ENCODE measurements at places on chromosomes 6 and 20.
A peak's percentile ranks its signal among the peaks of the same experiment; 100 is the strongest.

DNA sequence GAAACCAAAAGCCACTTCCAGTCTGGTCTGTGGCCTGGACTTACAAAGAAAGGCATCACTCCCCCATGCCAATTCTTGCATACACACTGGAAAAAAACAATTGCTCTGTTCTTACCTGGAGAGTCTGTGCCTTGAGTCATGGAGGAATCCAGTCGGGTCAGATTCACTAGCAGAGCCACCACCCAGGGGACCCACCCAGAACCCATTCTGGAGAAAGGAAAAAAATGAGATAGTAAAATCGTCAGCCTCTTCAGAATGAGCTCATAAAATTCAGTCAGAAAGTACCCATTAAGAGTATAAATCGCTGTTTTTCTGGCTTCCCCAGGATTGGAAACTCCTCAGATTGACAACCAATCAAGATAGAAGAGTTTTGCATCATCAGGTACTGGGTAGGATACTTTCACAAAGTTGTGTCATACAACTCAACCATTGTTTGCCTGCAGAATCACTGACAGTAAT lies at the start of gene HLA-DOB:
HLA-DOB (minus strand) TSS at position 257 of the 459 bp plus-strand sequence; CDS start at position 206, 51 bp downstream.
- peak; percentile 43 for DNase-seq

DNA sequence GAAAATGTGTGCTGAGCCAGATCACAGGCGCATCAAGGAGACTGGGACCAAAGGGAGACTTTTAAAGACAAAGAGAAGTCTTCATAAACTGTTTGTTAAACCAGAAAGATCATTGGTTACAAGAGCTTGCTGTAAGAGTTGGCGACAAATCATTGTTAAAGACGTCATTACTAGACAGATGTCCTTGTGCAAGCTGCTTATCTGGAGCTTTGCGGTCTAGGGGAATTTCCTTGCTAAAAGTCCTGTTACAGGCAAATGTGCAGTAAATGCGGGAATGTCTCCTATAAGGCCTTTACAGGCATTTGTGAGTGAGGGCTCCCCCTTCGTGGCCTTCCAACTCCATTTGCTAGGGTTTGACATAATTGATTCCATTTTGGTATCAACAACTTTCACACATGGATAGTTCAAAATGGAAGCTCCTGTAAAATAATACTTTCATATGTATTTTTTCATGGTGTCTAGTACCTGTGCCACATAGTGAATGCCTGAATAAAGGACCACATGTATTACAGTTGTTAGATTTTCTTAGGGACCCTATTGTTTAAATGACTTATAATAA lies 362.4 kb downstream of the UTRN start:
- DNase-seq: no peak

GRCh38 chr6:111715321-111715720 lies 109.6 kb upstream of the TRAF3IP2 start:
- DNase-seq: no peak

- peak; percentile 59 for DNase-seq
Measured at GRCh38 chr20:33415948-33416347, 14.6 kb upstream of the CDK5RAP1 start.

DNA sequence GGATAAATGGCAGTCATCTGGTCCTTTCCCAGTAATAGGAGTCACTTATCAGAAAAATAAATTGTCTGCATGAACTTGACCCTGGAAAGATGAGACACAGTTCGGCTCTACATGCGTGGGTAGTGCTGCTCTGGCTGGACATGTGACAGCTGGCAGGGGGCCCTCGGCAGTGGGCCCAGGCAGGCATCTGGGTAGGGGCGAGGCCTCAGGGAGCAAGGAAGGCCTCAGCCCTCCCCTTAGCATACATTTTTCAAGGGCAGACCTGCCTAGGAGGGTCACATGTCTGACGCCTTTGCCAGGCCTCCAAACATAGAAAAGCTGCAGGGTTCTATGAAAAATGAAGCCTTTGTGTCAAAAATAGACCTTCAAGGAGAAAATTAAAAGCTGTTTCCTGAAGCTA lies 12.8 kb upstream of the ILRUN start:
- DNase-seq: peak; percentile 37

DNA sequence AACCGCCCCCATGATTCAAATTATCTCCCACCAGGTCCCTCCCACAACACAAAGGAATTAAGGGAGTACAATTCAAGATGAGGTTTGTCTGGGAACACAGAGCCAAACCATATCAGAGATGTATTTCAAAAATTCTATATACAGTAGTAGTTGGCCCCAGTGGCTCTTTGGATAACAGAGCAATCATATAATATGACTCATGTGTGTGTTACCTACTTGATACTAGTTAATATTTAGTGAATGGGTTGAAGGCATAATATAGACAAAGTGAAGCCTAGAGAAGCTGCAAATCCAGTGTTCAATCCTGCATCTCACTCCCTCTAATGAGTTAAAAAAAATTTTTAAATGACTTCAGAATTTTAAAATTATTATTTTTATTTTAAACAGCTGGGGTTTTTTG lies 43.2 kb downstream of the KAT14 start:
- DNase-seq: no peak

GRCh38 chr6:80142586-80142985 lies 36.1 kb downstream of the BCKDHB start:
- DNase-seq: no peak

- DNase-seq: no peak
Measured at GRCh38 chr6:110971468-110971867, 10.4 kb upstream of the RPF2 start.

GRCh38 chr6:123716506-123716905 lies 79.8 kb upstream of the TRDN start:
- no peak for DNase-seq

GRCh38 chr20:15756002-15756753 lies 817.1 kb downstream of the KIF16B start:
- DNase-seq: no peak

GRCh38 chr6:149261364-149262040 lies 56.0 kb upstream of the TAB2 start:
- no peak for DNase-seq

GRCh38 chr6:131823276-131823902 lies 15.6 kb downstream of the ENPP1 start:
- DNase-seq: no peak

GRCh38 chr6:1063671-1064355 lies 248.1 kb upstream of the FOXQ1 start:
- no peak for DNase-seq

GRCh38 chr6:34489207-34489805 lies 23.4 kb downstream of the PACSIN1 start:
- no peak for DNase-seq

GRCh38 chr6:111184827-111185532 lies 97.7 kb downstream of the SLC16A10 start:
- DNase-seq: no peak

GRCh38 chr20:52039790-52040189 lies 151.8 kb downstream of the ZFP64 start:
- DNase-seq: no peak

DNA sequence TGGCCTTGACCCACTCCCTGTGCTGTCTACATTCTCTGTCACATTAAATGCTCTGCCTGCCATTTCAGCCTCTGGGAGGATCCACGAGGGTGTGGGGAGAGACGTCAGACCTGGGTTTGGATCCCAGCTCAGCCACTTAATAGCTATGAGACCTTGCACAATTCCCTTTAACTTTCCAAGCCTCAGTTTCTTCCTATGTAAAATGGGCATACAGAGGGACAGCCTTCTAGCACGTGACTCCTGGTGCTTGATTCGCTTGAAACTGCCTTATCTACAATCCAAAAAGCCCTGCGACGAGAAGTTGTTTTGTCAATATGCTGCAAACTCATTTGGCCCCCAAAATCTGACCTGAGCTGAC lies 40.0 kb downstream of the TOX2 start:
- no peak for DNase-seq

GRCh38 chr6:64680446-64680845 lies 1026.6 kb downstream of the EYS start:
- no peak for DNase-seq

GRCh38 chr6:105167914-105168313 lies 11.9 kb downstream of the POPDC3 start:
- DNase-seq: no peak

DNA sequence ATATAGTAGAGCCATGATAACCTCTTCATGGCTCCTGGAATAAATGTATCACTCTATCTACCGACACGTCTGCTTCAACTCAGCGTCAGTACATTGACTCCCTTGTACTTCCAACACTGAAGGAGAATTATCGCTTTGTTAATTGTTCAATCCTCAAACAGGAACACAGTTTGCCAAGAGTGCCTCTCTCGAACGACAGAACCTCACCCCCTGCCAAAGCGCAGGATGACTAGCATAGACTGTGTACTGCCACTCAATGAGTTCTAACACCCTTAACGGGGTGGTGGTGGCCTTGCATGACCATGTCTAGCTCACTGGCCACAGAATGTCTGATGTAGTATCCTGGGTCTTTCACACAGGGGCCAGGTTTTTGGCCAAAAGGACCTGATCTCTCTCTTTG lies 81.4 kb upstream of the HEY2 start:
- DNase-seq: no peak

GRCh38 chr20:40945754-40946450 lies 82.7 kb upstream of the TOP1 start:
- DNase-seq: peak; percentile 17

- no peak for DNase-seq
Measured at GRCh38 chr20:26169506-26169905, 472.9 kb upstream of the ZNF337 start.

DNA sequence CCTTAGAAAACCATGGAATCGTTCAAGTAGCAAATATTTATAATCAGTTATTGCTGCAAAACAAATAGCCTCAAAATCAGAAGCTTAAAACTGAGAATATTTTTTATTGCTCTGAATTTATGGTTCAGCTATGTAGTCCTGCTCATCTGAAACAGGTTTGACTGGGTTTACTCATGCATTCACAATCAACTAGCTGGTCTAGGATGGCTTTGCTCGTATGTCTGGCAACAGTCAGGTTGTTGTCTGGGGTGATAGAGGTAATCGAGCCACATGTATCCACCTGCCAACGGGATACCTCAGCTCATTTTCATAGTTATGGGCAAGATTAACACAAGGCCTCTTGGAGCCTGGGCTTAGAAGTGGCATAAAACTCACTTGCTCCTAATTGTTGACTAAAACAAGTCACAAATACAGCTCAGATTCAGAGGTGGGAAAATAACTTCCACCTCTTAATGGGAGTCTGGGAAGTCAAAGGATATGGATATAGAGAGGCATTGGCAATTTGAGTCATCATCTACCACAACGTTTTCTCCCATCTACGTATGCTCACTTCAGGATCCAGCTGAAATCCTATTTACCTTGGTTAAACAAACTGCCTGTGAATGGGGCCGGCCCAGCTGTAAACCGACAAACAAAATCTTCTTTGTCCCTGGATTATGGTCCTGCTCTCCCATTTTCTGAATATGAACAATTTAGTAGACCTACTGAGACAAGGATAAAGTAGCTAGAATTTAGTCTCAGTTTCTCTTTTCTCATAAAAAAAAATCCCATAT lies 54.5 kb upstream of the TENT5A start:
- DNase-seq: no peak

DNA sequence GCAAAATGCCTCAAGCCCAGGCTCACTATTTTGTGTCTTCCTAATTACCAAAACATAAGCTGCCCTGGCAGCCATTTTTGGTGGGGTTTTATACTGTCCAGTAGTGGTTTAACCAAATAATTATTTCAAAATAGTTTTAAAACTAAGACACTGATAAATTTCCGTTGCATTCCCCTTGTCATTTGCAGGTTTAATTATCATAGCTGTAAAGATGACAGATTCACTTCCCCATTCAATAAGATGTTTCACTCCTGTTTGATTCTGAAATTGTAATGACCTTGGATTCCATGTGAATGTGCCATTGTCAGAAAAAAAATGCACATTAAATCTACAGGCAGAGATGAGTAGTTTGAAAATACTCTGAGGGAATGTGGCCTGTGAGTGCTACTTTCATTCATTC lies 172.0 kb downstream of the COL9A1 start:
- DNase-seq: no peak

- no peak for DNase-seq
Measured at GRCh38 chr20:49591217-49591865, 23.4 kb upstream of the PTGIS start.

GRCh38 chr6:86686496-86686895 lies 250.8 kb upstream of the HTR1E start:
- no peak for DNase-seq
